ENCODE measurements at places on chromosomes 5 and 9.
A peak's percentile ranks its signal among the peaks of the same experiment; 100 is the strongest.

DNA sequence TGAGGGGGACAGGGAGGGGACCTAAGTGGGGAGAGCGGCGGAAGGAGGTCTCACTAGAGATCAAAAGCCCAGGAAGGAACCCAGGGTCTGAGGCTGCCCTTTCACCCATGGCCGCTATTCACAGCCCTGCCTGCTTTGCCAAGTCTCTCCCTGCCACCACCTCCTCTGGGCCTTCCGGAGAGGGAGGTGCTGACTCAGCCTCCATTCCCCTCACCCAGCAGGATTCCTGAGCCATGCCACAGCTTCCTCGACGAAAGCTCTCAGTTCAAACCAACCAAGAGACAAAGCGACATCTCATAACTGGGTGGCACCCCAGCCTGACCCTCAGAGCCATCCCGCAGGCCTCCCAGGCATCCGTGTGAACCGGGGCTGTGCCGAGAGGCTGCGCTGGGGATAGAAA, 36.7 kb downstream of the PAX5 start:
- no peak for DNase-seq

- no peak for DNase-seq
Measured at GRCh38 chr9:115988701-115989100, 164.9 kb upstream of the PAPPA start.

DNA sequence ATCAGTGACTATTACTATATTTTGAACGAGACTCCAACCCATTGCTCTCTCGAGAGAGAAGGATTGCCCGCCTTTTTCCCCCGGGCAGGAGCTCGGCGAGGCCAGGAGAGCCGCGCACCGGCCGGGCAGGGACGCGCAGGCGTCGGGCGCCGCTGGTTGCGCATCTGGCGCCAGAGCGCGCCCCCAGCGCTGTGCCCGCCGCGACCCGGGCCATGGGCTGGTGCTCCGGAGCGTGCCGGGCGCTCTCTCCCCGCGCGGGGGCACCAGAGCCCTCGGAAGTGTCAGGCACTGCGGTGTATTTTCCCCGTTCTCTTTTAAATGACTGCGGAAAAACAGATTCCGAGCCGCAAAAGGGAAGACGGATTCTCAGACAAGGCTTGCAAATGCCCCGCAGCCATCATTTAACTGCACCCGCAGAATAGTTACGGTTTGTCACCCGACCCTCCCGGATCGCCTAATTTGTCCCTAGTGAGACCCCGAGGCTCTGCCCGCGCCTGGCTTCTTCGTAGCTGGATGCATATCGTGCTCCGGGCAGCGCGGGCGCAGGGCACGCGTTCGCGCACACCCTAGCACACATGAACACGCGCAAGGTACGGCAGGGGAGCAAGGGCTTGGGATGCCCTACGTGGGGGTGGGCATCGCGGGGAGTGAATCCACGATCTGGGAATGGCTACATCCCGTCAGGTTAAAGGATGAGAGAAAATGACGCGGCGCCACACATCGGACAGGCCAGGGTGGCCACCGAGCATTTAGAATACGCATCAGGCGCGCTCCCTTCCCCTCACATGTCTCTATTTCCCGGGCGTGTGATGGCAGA, 1.1 kb upstream of the NTRK2 start:
- DNase-seq, result peak; percentile 67

DNA sequence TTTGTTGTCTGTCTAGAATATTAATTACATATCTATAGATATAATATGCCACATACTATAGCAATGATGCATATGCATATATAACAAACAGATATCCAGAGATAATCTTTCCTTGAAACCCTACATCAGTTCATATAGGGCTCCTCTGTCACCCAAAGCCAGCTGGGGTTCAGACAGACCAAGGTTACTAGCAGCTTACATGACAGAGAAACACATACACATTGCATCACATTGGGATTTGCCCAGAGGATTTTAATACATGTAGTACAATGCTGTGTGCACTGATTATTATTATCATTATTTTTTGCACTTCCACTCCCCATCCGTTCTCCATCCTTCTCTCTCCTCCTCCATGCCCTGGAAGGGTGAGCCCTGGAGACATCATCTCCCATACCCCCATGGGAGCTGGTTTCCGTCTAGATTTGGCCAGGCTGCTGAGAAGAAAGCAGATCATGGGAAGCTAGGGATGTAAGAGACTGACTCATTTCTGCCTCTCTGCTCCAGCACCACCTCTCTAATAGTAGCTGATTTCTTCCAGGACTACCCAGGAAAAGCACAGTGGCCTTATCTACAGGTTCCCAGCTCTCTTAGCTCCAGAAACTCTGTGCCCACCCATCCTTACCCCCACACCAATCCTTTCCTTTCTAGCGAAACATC, 23.3 kb downstream of the FST start:
- no peak for DNase-seq

DNA sequence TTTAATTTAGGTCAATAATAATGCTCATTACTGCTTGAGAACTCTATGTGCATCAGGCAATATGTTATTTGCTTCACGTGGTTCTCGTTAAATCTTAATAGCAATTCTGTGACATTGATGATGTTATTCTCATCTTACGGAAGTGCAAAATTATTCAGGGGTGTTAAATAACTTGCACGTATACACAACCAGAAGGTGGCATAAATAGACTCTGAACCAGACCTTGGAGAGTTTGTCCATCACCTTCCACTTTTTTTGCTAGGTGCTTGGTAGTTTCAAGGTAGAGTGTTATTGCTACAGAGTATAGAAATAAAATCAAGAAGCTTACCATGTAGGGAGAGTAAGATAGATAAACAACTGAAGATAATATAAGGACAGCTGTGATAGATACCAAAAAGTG, 23.6 kb upstream of the TNFAIP8 start:
- DNase-seq, result no peak

DNA sequence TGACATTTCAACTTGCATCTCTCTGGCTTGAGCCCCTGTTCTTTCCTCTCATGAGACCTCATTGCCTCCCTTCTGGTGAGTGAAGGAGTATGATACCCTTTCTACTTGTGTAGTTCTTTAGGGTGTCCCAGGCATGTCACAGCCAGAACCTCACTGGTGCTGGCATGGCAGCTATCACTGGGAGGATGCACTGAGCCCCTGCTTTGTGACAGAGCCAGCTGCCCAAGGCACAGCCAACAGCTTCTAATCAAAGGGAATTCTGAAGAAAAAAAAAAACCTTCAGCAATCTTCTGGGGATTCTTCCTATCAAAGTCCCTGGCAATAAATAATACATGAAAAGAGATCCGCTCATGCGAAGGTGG, 652.6 kb upstream of the KLF4 start:
- no peak for DNase-seq

DNA sequence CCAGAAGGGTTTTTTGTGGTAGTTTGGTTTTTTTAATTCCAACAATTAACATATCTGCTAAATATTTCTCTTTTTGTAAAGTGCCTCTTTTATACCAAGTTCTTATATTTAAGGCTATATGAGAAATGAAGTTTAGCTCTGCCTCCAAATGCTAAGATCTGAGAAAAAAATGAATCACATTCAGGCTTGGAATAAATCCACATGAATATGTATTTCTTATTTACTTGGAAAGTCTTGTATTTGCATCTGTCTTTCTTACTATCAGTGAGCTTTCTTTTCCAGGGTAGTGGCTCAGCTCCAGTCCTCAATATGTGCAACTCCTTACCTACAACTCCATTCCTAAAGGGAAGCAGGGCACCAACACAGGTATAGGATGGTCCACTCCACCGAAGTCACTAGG, 127.9 kb downstream of the GLIS3 start:
- DNase-seq, result no peak

- DNase-seq, result no peak
Measured at GRCh38 chr9:7245976-7246580, 488.3 kb downstream of the KDM4C start.
